Esophagus muscularis mucosa (tissue), 4 donors: ENCODE measurements at places on chromosomes 3 and 15.

DNA sequence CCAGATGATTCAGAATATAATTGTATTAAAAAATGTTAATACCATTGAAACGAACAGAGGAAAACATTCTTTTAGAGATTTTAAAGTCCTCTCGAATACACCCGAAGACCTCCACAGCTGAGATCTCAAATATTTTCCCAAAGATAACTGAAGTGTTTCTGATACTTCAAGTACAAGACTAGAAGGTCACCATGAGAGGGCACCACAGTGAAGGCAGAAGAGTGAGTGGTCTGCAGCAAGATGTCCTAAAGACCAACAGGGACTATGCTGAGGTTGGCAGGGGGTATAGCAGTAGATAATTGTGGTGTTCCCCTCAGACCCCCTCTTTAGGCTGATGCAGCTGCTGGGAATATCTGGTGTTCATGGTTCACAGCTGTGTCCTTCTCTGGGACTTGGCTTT is 156.5 kb downstream of the PDCD6IP start:
- DNase-seq: peak; percentile 72

DNA sequence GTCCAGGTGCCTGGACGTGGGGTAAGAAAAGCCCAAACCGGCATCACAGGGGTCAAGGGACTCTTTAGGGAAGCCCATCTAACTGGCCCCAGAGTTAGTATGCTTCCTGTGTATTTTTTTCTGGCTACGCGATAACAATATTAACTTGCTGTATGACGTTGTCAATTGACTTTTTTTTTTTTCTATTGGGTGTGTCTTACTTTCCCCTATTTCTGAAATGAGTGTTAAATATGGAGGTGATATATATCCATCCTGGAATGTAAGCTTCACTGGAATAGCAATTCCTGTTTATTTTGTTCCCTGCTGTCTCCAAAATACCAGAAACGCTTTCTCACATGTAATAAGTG is 598 bp upstream of the GMNC start:
- DNase-seq: no peak

- no peak for DNase-seq
Observed at GRCh38 chr15:101286471-101287114, 8.5 kb downstream of the SNRPA1 start.

GRCh38 chr3:138412821-138413551 is 21.4 kb upstream of the ESYT3 start:
- DNase-seq: no peak

- DNase-seq: no peak
Observed at GRCh38 chr3:112925560-112925959, 49.3 kb downstream of the CD200R1 start.

GRCh38 chr3:38138349-38139190 is at the start of gene MYD88:
TSS of gene MYD88 (plus strand) at chr3:38138661. CDS start at chr3:38138701, 40 bp downstream.
- peak; percentile 97 for DNase-seq

- peak; percentile 95 for DNase-seq
Observed at GRCh38 chr3:152403632-152404066, 134.9 kb downstream of the MBNL1 start.

DNA sequence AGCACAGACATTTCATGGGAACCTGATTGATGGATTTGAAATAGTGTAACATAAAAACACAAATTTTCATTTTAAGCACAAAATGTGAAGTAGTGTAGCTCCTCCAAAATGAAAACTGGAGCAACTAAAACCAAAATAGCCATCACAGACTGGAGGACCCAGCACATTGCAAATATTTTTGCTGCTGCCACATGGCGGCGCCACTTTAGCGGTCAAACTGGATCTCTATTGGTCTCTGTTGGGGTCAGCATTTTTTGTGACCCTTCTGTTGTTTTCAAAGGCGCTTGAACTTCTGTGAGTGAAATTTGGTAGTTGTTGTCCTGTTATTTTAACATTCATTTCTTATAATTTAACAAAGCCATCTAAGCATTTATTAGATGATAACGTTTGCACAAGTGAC is 259.9 kb downstream of the IL20RB start:
- DNase-seq: no peak
